ENCODE measurements at places on chromosomes 2 and 18. TPM values are rescaled to one million over a fixed set of nuclear protein-coding genes. Genes with fewer than 3 reads are reported as not detected.

ABHD3 gene
- total RNA-seq = 19.8 TPM

TBR1 gene
- total RNA-seq = not detected

GPR45 gene
- total RNA-seq = not detected

FRZB gene
- 45.5 TPM for total RNA-seq

RNF181 gene
- total RNA-seq = 85.7 TPM

All from progenitor cell of endocrine pancreas (in vitro differentiated cells).